ENCODE measurements at places on chromosomes 11 and 22. TPM values are rescaled to one million over a fixed set of nuclear protein-coding genes. Genes with fewer than 3 reads are reported as not detected.

DNA sequence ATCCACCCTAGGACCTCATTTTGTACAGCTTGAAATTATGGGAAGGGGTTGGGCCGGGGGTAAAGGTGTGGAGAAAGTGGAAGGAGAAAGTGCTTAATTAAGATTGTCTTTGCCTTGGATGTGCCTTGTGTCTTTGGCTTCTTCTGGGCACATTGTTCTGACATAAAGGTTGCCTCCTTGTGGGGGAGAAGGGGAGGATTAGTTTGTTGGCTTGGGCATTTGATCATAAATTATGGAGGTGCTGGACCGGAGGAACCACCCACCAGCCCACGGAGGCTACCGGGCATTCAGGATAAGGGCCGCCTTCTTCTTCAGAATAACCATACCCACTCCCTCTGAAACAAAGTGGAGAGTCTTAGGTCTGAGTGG, 1.3 kb downstream of the PAFAH1B2 start:
- H3K27ac ChIP-seq, result peak overlapping the region; percentile 95
- peaks cover 6% of the 10 kb centered on the region for H3K4me1 ChIP-seq
- no peaks in the 10 kb centered on the region for H3K27me3 ChIP-seq

GRCh38 chr11:118887206-118887605, 3.5 kb downstream of the CXCR5 start:
- no peaks in the 10 kb centered on the region for H3K27me3 ChIP-seq
- no peak for DNase-seq
- peak overlapping the region; percentile 56 for H3K27ac ChIP-seq
- peaks cover 19% of the 10 kb centered on the region for H3K4me1 ChIP-seq

DNA sequence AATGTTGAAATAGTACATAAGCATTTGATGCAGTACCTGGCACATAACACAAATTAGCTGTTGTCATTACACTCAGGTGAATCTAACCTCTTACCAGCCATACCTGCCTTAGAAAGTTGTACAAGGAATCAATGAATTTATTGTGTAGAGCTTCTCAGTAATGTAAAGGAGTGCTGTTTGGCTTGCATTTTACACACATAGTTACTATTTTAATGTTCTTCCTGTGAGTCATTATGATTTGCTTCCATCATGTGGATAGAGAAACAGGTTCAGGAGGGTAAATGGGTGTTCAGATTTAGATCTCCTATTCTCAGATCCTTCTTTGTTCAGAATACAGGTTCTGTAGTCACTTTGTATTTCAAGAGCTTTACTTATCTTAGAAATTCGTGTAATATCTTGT, 27.6 kb upstream of the RCE1 start:
- no peak overlapping the region for H3K4me3 ChIP-seq
- H3K27me3 ChIP-seq, result no peaks in the 10 kb centered on the region
- no peak for DNase-seq
- no peak overlapping the region for H3K27ac ChIP-seq

The RIMBP3C gene
- polyA plus RNA-seq, result not detected

DNA sequence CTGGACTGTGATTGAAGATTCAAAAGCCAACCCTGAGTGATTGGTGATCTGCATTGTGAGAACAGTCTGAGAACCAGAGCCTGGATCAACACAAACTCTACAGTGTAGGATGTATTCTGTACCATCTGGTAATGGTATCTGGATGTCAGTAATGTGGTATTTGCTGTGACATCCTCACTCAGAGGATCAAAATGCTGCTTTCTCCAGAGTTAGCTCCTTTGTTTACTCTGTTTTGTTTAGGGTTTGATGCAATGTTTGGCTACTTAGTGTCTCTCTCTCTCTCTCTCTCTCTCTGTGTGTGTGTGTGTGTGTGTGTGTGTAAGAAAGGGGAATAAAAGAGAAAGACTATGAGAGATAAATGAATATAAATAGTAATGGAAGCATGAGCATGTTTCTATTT, 24.3 kb downstream of the CASP4 start:
- no peak for DNase-seq
- H3K27me3 ChIP-seq, result no peaks in the 10 kb centered on the region
- H3K36me3 ChIP-seq, result peaks cover 13% of the 10 kb centered on the region
- H3K4me3 ChIP-seq, result no peak overlapping the region
- no peaks in the 10 kb centered on the region for H3K4me1 ChIP-seq

DNA sequence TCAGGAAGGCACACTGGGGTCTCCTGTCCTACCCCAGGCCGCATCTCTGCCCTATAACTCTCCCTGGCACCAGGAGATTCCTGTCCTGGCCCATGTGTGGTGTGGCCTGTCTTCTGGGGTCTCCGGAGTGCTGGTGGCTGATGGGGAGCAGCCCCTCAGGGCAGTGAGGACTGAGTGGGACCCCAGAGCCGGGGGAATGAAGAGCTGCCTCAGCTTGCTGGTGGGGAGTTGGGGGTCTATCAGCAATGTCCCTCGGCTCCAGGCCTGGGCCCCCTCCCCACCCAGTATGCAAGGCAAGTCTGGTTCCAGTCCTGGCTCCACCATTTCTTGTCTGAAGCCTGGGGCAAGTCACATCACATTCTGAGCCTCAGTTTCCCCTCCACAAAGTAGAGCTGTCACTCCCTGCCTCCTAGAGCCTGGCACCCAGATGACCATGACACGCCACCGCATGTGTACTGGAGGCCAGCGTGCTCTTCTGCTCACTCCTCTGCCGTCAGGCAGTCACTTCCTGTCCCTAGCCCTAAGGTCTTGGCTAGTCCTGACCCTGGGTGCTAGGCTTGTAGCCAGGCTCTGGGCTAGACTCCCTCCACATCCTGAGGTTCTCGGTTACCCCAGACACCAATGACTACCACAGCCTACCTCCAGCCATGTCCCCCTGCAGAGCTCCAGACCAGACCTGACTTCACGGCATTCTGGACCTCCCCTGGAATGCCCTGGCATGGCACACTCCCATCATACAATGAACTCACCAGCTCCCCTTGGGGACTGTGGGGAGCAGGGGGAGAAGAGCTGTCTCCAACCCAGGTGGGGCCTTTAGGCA, 12.8 kb downstream of the ARAP1 start:
- H3K27me3 ChIP-seq, result no peaks in the 10 kb centered on the region
- H3K4me1 ChIP-seq, result no peaks in the 10 kb centered on the region
- no peak overlapping the region for H3K4me3 ChIP-seq
- H3K36me3 ChIP-seq, result no peaks in the 10 kb centered on the region
- H3K27ac ChIP-seq, result no peak overlapping the region

The SPI1 gene
- 7.3 TPM for polyA plus RNA-seq

- no peak overlapping the region for H3K4me3 ChIP-seq
- H3K36me3 ChIP-seq, result no peaks in the 10 kb centered on the region
- no peak overlapping the region for H3K27ac ChIP-seq
- H3K27me3 ChIP-seq, result no peaks in the 10 kb centered on the region
- peaks cover 44% of the 10 kb centered on the region for H3K4me1 ChIP-seq
Observed at GRCh38 chr11:2686360-2687222, 13.2 kb downstream of the KCNQ1OT1 start.

- no peaks in the 10 kb centered on the region for H3K27me3 ChIP-seq
- no peaks in the 10 kb centered on the region for H3K4me1 ChIP-seq
- no peak overlapping the region for H3K27ac ChIP-seq
- no peak overlapping the region for H3K4me3 ChIP-seq
Observed at GRCh38 chr22:38122616-38123015, 12.1 kb upstream of the BAIAP2L2 start.

DNA sequence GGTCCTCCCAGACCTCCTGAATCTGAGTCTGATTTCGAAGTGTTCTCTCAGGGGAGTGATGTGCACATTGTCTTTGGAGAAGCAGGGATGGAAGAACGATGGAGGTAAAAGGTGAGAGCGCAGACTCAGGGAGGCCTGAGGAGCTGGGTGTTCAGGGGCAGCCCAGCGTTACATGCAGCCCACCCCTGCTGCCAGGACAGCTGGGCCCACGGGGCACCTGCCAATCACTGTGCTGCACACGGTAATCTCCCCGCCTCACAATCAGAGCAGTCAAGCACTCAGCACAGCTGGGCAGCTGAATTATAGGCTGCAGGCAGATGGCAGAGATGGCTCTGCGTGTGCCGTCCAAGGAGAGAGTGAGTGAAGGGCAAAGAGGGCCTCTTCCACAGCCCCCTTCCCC, 17.9 kb upstream of the HTR3A start:
- no peak for DNase-seq
- H3K27me3 ChIP-seq, result no peaks in the 10 kb centered on the region
- H3K27ac ChIP-seq, result no peak overlapping the region
- H3K4me1 ChIP-seq, result no peaks in the 10 kb centered on the region

DNA sequence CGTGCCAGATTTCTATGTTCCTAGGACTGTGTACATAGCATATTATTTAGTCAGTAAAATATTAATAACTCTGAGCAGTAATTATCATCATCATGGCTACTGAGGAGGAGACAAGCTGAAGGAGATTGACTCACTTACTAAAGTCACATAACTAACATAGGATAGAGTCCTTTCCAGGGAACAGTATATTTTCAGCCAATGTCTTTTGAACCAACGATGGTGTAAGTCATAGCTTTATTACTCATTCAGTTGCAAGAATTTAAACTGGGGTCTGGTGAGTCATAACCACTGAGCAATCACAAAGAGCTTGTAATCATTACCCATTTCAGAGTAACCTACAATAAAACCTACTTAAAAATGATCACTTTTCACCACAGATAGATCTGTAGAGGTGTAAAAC, 1564.8 kb upstream of the TENM4 start:
- no peaks in the 10 kb centered on the region for H3K27me3 ChIP-seq
- H3K4me3 ChIP-seq, result no peak overlapping the region
- no peaks in the 10 kb centered on the region for H3K4me1 ChIP-seq
- no peaks in the 10 kb centered on the region for H3K36me3 ChIP-seq
- no peak for DNase-seq

- no peak overlapping the region for H3K27ac ChIP-seq
- H3K4me1 ChIP-seq, result no peaks in the 10 kb centered on the region
- no peak overlapping the region for H3K4me3 ChIP-seq
- no peaks in the 10 kb centered on the region for H3K36me3 ChIP-seq
- no peak for DNase-seq
Observed at GRCh38 chr11:15180212-15180792, 65.6 kb downstream of the INSC start.

GRCh38 chr11:61510166-61510919, 1.8 kb downstream of the LRRC10B start:
- no peak for DNase-seq
- H3K36me3 ChIP-seq, result no peaks in the 10 kb centered on the region
- no peaks in the 10 kb centered on the region for H3K4me1 ChIP-seq
- H3K27ac ChIP-seq, result no peak overlapping the region
- H3K4me3 ChIP-seq, result no peak overlapping the region

DNA sequence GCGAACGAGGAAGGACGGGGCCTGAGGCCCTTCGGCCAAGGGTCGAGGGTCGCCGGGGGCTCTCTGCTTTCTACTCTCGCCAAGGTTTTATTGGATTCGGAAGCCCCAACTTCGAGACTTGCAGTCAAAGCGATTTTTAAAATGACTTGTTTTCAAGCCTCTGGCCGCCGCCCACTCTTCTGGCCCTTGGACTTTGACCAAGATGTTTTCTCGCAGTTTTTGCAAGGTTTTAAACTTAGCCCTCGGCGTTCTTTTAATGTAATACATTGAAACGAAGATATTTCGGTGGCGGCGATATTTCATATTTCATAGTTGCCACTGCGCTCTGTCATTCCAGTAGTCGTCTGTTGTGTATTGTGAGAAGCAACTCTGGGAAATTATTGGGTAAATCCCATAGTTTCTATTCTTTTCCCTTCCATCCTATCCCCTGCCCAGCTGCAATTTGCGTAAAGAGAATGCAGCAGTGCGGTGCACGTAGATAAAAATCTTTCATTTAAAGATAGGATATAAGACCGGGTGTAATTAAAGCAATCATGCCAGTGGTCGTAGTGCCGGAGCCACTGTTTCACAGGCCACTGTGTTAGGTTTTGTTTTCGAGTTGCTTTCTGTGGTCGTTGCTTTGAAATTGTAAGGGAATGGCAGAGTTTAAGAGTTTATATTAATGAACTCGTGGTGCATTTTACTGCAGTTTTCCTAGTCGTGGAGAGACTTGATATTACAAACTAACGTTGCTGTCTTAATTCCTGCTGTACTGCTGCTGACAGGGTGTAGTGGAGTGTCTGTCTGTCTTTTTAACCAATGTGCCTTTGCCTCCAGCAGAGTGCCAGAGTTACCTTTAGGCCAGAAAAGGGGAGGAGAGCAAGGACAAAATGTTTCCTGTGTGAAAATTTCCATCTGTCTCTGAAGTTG, 702 bp downstream of the BIRC2 start:
- H3K4me1 ChIP-seq, result peaks cover 2% of the 10 kb centered on the region
- no peaks in the 10 kb centered on the region for H3K27me3 ChIP-seq
- DNase-seq, result no peak
- no peaks in the 10 kb centered on the region for H3K36me3 ChIP-seq
- H3K27ac ChIP-seq, result peak overlapping the region; percentile 95

The DUSP8 gene
- polyA plus RNA-seq, result 1.9 TPM

The XKR3 gene
- not detected for polyA plus RNA-seq

GRCh38 chr22:31218565-31219262, 6.6 kb downstream of the LIMK2 start:
- peaks cover 12% of the 10 kb centered on the region for H3K4me1 ChIP-seq
- no peaks in the 10 kb centered on the region for H3K27me3 ChIP-seq
- DNase-seq, result no peak

DNA sequence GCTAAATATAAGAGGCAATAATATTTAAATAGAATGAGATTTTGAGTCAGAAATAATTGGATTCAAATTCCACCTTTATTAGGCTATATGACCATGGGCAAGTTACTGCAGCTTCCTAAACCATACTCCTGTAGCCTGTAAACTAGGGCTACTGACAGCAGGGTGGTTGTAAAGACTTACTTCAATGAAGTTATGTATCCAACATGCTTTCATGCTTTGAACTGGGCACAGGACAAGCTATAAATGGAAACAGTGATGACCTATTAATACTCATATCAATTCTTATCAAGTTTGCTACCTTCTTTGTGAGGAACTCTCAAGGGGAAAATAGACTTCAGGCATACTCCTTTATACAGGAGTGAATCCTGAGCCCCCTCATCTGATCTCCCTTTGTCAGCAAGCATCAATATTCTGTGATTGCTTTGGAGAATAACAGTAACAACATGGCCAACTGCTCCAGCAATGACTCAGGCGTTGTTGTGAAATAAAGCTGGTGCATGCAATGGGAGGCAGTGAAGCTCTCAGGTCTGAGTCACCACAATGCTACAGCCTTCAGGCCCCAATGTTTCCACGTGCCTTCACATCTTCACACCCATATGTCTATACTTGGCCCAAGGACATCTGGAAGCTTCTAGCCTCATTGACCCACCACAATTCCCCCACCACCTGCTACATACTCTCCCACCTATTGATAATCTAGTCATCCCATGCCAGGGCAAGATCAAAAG, 102.5 kb downstream of the KCNA4 start:
- no peak overlapping the region for H3K4me3 ChIP-seq
- H3K4me1 ChIP-seq, result no peaks in the 10 kb centered on the region
- H3K36me3 ChIP-seq, result no peaks in the 10 kb centered on the region
- no peaks in the 10 kb centered on the region for H3K27me3 ChIP-seq
- H3K27ac ChIP-seq, result no peak overlapping the region
- DNase-seq, result no peak

- peak overlapping the region; percentile 95 for H3K27ac ChIP-seq
- H3K36me3 ChIP-seq, result no peaks in the 10 kb centered on the region
- peak; percentile 83 for DNase-seq
Observed at GRCh38 chr11:1559111-1559951, 12.7 kb downstream of the DUSP8 start.

- DNase-seq, result peak; percentile 16
- H3K27ac ChIP-seq, result no peak overlapping the region
- no peak overlapping the region for H3K4me3 ChIP-seq
- H3K36me3 ChIP-seq, result no peaks in the 10 kb centered on the region
Observed at GRCh38 chr11:92495107-92495793, 270.6 kb downstream of the FAT3 start.
